Bronchial epithelial cell (primary cell): ENCODE measurements at places on chromosomes 2 and 18.

DNA sequence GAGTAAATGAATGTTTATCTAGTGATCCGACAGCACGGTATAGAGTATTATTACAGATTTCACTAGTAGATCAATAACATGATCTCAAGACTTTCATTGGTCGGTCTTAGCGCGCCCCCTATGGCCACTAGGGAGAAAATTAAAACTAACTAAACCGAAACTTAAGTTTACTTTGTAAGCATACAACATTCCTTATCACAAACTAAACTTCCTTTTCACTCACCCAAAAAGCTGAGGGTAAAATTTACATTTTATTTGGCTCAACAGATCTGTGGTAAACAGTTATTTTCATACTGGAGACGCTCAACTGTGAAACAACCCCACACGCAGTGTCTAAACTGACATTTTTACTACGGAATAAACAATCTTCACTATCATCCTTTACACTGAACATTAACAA is 215.6 kb upstream of the MAP2 start:
- DNase-seq = peak; percentile 24

DNA sequence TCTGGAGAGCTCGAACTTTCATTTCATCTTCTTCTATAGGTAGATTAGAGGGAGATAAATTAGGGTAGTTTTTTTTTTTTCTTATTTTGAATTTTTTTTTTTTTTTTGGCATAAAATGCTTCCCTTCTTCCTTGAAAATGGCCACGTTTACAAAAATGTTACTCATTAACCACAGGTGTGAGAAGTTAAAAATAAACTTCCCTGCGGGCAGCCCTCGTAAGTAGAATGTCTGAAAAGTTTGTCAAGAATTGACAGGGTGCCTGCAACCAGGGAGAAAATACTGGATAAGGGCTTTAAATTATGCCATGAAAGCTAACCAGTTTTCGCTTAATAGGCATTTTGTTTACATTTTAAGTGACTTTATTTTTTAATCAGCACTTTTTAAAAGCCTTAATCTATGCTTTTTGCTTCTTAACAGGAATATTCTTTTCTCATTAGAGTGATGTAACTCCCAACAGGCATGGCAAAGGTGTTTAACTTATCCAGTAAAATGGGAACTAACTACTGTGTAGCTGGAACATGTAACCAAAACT is 4.2 kb upstream of the FN1 start:
- DNase-seq = peak; percentile 70

GRCh38 chr18:58058720-58059119 is 14.7 kb downstream of the NEDD4L start:
- no peak for DNase-seq

GRCh38 chr18:6677086-6677485 is 52.4 kb upstream of the ARHGAP28 start:
- DNase-seq = peak; percentile 3

GRCh38 chr2:159030674-159031380 is 62.4 kb downstream of the TANC1 start:
- peak; percentile 59 for DNase-seq

DNA sequence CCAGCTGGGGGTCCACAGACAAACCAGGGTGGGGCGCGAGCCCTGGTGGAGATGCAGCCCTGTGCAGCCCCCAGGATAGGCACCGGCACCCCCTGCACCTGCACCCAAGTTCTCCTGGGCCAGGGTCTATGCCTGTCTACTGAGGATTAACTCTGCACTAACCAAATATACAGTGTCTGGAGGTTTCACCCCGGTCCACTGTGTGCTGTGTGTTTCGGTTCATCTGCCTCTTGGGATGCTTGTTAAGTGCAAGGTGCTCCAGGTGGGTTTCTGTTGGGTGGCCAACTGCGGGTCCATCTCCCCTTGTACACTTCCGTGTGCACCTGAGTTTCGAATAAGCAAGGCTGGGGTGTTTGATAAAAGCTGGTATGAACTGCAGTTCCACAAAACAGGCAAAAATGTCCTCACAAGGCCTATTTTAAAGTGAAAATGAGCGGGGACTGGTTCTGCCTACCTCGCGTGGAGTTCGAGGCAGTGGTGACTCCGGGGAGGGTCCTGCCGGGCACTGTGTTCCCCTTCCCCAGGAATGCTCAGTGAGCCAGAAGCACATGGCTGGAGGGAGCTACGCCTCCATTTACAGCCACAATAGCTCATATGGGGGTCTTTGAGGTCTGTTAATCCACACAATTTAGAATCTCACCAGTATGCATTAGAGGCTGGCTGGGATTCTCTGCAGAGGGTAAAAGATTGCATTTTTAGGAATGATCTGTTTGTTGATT is 70.7 kb downstream of the EDAR start:
- no peak for DNase-seq
